Naive thymus-derived CD8-positive, alpha-beta T cell (primary cell): ENCODE measurements at places on chromosomes 1 and 21.

- no peak for DNase-seq
Measured at GRCh38 chr1:109928591-109929111, 18.0 kb downstream of the CSF1 start.

DNA sequence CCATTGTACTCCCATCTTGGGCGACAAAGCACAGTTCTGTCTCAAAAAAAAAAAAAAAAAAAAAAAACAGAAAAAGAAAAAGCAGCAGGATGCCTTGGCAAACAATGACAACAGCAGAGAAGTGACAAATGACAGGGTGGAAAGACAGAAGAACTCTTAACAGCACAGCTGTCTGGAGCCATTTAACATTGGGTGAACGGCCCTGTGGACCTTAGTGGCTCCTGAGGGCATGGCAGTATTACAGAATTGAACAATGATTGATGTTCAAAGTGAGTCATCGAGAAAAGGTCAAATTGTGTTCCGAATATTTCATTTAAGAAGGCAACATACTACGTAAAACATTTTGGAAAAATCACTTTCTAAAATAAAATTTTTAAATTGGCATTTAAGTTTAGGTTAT is 30.0 kb downstream of the DNASE2B start:
- DNase-seq, result no peak

DNA sequence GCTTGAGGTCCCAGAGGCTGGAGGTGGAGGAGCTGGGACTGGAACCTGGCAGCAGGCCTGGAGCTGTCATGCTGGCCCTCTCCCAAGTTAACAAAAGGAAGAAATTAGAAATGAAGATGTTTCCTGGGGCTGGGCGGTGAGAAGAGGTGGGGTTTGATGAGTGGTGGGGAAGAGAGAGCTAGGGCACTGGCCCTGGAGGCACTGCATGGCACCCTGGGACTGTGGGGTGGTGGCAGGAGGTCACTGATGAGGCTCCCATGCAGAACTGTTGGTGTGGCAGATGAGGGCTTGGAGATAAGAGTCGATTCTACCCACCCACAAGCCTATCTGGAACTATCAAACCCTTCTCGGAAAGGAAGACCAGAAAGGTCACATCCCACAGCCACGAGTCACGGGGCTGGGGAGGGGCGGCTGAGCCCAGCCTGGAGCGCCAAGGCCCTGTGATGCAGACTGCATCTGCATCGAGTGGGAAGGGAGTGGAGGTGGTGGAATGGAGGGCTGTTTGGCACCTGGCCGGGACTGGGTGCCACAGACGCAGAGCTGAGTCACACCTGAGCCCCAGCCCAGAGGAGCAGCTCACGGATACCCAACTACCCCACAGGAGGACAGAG is 29.4 kb downstream of the MRPL37 start:
- no peak for DNase-seq

DNA sequence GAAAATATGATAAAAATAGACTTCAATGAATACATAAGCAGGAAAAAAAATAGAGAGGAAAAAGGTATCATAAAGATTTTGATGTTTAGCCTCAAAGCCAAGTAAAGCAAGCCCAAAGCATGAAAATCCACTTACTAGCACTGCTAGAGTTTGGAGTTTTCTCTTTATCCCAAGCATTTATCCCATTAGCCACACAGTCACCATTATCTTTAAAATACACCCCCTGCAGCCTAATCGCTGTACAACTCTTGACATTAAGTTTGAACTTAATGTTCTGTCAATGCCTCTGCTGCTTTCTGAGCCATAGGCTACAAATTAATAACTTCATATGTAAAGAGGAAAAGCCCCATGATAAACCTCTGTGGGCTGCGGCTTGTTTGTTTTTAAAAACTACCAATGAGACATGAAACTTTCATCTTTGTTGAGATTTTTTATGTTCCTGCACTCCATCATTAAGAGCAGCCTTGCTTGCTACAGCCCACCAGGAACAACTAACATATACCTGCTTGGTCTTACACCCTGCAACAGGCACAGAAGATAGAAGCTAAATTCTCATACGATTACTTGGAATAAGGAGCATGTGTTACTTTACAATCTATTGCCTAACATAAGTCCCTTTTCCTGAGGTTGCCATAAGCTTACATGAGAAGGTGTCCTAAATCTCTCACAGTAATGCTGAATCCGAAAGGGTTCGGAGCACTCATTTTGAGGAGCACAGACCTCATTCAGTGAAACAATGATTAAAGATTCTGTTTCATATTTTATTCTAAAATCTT is 202.4 kb downstream of the SMYD3 start:
- no peak for DNase-seq

GRCh38 chr1:15411593-15412137 is 2.0 kb downstream of the EFHD2 start:
- peak; percentile 58 for DNase-seq

- no peak for DNase-seq
Measured at GRCh38 chr1:77468949-77469710, 187.3 kb downstream of the AK5 start.

- no peak for DNase-seq
Measured at GRCh38 chr1:214445831-214446614, 105.4 kb downstream of the PTPN14 start.

DNA sequence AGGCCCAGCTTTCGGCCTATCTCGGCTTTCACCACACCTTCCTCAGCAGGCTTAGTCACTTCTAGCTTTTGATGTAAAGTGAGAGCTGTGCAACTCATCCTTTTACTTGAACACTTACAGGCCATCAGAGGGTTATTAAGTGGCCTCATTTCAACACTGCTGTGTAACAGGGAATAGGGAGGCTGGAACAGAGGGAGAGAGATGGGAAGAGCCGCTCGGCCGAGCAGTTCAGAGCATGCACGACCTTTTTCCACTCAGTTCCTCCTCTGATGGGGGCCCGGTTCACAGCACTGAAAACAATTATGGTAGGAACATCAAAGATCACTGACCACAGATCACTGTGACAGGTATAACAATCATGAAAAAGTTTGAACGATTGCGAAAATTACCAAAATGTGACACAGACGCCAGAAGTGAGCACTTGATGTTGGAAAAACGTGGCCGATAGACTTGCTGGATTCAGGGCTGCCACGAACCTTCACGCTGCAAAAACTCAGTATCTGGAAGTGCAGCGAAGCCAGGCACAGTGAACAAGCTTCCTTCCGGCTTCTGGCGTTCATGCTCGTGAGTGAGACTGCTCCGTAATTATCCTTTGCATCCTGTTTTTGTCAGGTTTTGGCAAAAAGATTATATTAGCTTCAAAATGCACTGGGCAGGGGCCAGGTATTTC is 28.6 kb downstream of the AGPAT3 start:
- DNase-seq, result no peak

DNA sequence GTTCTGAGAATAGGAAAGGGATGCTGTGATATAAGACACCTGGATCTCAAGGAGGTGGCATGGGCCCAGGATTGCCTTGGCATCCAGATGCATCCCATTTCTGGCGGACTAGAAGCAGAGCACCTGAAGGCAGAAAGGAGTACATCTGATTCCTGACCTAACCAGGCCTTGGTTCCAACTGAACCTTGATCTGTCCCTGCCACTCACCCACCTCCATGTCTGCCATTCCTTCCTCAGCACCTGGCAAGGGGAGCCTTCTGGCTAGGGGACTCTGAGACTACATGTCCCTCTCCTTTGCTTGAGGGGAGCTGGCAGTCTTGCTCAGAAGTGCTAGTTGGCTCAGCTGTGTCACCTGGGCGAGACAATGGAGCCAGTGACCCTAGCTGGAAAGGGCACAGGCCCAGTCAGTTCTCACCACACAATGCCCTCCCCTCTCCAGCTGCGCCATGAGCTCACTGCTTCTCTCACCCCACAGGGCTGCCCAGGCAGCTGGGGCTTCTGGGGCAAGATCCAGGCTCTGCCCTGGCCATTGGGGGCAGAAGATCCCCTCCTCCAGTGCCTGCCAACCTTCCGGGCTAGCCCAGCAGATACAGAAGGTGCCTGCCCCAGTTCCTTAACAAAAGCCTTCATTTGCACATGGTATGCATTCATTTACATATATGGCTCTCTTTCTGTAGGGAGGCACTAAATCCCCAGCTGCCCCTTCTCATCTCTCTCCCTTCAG is 2.9 kb downstream of the IGSF8 start:
- DNase-seq, result no peak

- peak; percentile 50 for DNase-seq
Measured at GRCh38 chr21:44083631-44084291, 23.4 kb upstream of the PWP2 start.
